ENCODE measurements at places on chromosomes 5 and 9.

- DNase-seq: no peak
Measured at GRCh38 chr5:42962124-42962523, 78.0 kb downstream of the ANXA2R start.

DNA sequence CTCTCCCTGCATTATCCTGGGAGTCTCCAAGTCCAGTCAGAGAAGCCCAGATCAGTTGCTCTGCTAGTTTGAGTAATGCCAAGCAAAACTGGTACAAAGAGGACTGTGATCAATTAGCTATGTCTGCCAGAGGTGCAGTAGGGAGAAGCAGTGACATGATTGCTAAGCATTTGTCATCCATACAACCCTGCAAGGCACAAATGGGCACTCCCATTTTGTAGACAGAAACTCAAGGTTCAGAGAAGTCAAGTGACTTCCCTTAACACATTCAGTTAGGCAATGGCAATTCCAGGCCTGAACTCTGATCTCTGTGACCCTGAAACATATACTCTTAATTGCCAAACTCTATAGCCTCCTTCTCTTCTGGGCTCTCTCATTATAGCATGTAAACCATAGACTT is 34.0 kb downstream of the NDST1 start:
- DNase-seq: no peak

- DNase-seq: no peak
Measured at GRCh38 chr9:69319324-69320025, 5.5 kb upstream of the ENTREP1 start.

DNA sequence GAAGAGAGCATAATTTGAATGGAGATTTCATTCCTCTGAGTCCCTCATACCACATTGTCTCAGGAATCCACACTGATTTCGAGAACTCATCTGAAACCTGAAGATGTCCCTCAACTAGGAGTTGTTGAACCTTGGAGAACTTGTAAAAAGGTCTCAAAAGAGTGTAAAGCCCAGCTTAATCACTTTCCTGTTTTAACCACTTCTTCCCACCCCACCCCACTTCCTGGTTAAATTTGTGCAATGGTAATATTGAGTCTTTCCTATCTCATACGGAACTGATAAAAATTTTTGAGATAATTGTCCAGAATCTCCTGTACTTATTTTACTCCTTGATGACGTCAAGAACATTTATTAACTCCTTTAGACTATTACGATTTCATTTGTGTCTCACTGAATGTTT is 240.7 kb downstream of the ARRDC3 start:
- DNase-seq: no peak

DNA sequence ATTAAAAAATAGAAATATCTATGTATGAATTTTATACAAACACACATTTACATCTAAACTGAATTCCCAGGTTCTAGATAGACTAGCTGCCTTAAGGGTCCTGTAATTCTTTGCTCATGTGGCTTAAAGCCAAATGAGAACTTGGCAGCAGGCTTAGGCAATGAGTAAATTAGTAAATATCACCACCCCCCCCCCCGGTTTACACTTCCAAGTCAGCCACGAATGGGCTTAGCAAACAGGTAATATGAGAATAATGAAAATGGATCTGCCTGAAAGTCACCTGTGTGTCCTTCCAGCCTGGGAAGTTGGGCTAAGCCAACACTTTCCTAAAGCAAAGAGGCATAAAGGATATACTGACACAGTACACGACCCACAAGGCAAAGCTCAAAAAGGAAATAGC is 108.6 kb downstream of the KLHL3 start:
- DNase-seq: no peak

DNA sequence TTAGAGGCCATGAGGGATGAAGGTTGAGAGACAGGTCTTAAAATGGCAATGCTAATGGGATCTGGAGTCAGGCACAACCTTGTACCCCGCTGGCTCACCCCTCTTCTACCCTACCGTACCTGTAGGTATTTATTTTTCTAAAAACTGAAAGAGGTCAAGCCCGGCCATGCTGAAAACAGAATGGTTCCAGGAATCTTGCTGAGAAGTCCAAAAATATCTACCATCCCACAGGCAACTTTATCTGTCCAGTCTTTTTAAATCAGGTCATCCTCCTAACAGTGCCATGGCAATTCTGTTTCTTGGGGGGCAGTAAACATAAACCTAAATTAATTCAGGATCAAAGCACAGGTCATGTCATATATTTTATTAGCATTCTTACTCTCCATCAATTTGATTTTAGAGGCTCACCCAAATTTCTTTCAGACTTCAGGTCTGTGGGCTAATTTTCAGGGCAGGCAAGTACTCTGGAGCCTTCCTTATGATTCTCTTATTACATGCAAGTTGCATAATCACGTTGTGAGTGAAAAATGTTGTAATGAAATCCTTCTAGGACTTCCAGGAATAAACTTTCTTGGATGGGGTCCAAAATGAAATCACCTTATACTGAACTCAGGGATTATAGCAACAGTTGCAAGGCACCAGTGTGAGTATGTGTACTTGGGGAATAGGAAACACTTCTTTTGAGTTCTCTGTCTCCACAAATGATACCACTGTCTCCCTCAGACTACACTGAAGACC is 102.7 kb upstream of the NREP start:
- DNase-seq: no peak

DNA sequence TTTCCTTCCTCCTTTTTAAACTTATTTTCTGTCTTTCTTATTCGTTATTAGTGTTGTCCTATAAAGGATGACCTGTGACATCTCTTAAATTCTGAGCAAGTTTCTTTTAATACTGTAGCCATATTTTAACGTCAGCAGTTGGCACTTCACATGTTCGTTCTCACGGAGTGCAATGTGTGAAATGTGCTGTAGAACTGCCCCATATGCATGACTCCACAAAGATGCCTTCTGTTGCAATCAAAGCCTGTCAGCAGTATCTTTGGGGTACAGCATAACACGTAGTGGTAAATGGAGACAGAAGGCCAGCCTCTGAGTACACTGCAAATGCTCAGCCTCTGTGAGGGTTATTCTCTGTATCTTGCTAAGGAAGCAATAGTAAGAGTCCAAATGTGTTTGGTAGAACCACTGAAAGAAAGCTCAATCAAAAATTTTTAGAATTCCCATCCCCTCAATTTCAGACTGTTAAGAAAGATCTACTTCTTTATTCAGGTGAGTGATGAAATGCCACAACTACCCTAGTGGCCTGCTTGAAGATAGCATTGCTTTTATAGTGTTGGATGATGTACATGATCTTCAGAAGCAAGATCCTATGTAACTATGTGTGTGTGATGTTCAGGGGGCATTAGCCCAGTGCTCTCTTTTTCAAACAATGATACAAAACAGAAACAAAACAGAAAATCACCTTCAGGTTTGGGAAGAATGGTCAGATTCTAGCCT is 277.7 kb downstream of the TMEM167A start:
- no peak for DNase-seq

- DNase-seq: no peak
Measured at GRCh38 chr9:137373611-137373980, 49.4 kb downstream of the EXD3 start.

DNA sequence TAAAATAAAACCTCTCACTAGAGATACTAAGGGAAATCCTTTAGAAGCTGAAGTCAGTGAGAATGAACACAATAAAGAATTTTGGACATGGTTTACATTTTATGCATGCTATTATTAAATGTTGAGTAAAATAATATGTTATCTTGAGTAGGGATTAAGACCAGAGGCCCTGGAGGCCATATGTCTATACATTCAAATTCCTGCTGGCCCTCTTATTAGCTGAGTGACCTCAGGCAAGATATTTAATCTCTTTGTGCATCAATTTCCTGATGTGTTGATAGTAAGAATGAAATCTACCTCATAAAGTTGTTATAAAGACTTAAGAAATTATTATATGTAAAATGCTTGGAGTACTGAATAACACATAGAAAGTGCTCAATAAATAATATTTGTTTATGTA is 281.1 kb upstream of the KLF4 start:
- DNase-seq: no peak

- DNase-seq: no peak
Measured at GRCh38 chr5:139910901-139911300, 115.3 kb downstream of the PSD2 start.

GRCh38 chr5:180353048-180353979 is at the start of gene GFPT2:
TSS of gene GFPT2 (minus strand) at chr5:180353336. CDS start at chr5:180353217, 119 bp downstream.
- peak; percentile 59 for DNase-seq

GRCh38 chr5:40478766-40479165 is 200.9 kb upstream of the PTGER4 start:
- DNase-seq: no peak

DNA sequence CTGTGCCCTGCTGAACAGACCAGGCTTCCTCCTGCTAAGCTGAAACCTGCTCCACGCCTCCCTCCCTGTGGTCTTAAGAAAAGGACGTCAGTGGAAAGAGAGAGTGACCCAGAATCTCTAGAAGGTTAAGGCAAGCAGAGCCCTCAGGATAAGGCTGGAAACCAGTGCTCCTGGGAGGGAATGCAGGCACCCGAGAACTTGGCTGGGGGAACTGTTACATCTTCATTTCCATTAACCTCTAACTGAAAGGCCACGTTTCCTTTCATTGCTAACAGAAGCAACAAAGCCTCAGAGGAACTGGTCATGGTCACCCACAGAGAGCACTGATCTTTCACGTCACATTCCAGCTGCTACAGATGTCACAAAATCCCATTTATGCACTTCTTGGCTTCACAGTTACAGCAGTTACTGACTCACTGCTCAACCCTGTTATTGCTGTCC is 26.1 kb upstream of the AKNA start:
- no peak for DNase-seq

- DNase-seq: no peak
Measured at GRCh38 chr5:154610321-154611154, 132.5 kb upstream of the HAND1 start.

GRCh38 chr9:81474125-81474524 is 215.2 kb downstream of the TLE1 start:
- no peak for DNase-seq

- DNase-seq: no peak
Measured at GRCh38 chr5:68011801-68012200, 203.8 kb upstream of the PIK3R1 start.
